ENCODE measurements at places on chromosomes 1 and 21.
A peak's percentile ranks its signal among the peaks of the same experiment; 100 is the strongest.

DNA sequence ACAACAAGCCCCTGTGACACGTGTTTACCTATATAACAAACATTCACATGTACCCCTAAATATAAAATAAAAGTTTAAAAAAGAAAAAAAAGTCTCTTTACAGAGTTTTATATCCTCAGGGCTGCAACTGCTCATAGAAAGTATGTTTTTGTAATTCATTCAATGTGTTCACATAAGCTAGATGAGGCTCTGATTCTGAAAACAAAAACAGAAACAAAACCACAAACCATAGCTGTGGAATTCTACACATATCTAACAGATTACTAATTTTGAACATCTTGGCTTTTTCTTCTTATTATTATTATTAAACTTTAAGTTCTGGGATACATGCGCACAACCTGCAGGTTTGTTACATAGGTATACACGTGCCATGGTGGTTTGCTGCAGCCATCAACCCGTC lies 579.6 kb upstream of the ZRANB2 start:
- DNase-seq = no peak

- no peak for DNase-seq
Observed at GRCh38 chr1:228361314-228362140, 45.1 kb downstream of the TRIM11 start.

DNA sequence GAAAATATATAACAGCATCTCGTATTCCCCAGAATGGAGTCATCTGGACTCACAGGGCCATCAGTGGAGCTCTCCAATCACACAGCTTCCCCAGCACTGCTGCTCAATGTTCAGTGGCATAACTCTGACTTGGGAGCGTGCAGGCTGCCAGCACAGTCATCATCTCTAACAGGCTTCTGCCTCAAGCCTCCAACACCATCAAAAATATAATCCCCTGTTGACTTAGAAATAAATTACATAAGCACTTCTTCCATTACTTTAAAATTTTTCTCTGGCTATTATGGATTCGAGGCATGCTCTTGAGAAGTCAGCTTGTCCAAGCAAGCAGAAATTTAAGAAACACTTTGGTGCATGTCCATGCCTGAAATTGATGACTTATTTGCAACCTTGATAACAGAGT lies 6.2 kb downstream of the DUSP23 start:
- no peak for DNase-seq

- no peak for DNase-seq
Observed at GRCh38 chr21:31358158-31358557, 14.1 kb upstream of the TIAM1 start.

- no peak for DNase-seq
Observed at GRCh38 chr21:45831991-45832740, 149.4 kb upstream of the COL6A1 start.

- DNase-seq = peak; percentile 17
Observed at GRCh38 chr1:228236744-228237143, 28.9 kb downstream of the OBSCN start.

DNA sequence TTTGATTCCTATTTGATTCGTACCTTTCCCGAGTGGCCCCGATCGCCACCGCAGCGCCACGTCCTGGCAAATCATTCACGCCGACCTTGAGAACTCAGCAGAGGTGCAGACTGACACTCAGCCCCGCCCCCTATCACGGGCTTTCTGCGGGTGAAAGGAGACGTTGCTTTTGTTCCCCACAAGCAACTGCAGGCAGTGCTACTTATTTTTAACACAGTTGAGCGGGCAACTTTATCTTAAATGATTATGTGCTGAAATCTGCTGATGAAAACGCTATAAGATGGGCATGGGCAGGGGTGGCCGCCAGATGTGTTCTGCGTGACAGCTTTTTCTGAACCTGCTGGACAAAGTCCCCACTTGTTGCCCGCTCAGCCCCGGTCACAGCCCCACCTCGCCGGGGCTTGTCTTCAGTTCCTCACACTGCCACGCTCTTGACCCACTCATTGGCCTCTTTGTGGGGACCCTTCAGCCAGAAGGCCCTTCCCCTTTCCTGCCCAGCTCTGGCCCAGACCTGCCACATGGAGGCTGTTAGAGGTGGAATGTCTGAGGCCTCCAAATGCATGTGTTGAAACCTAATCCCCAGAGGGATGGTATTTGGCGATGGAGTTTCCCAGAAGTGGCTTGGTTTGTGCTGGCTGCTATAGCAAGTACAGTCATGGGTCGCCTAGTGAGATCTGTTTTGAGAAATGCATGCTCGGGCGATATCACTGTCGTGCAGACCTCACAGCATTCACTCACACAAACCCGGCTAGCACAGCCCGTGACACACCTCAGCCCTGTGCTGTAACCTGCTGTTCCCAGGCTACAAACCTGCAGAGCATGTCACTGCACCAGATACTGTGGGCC lies 15.7 kb upstream of the PDXK start:
- no peak for DNase-seq

GRCh38 chr1:201281573-201281972 lies 1.7 kb upstream of the PKP1 start:
- no peak for DNase-seq
